Left ventricle myocardium inferior (tissue), 1 donor: ENCODE measurements at places on chromosomes 1 and 21.
A peak's percentile ranks its signal among the peaks of the same experiment; 100 is the strongest.

DNA sequence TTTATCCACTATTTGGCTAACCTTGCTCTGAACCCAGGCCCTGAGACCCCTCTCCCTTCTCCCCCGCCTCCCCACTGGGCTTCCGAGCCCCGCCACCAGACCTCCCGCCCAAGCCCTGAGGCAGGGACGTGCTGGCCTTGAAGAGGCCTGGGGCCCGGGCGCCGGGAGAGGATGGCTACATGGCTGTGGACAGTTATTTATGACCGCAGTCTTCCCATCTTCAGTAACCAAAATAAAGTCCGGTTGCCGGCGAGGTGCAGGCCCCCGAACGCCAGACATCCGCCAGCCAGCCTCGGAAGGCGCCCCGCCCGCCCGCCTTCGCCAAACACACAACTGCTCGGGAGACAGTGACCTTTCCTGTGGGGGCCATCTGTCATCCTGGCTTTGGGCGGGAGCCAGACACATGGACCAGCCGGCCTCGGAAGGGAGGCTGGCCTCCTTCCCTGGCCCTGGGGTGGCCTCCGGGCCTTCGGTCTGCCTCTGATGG is 69.0 kb downstream of the DHRS3 start:
- peak; percentile 58 for DNase-seq

GRCh38 chr21:43304206-43304605 is 122.7 kb downstream of the SIK1 start:
- peak; percentile 7 for DNase-seq

DNA sequence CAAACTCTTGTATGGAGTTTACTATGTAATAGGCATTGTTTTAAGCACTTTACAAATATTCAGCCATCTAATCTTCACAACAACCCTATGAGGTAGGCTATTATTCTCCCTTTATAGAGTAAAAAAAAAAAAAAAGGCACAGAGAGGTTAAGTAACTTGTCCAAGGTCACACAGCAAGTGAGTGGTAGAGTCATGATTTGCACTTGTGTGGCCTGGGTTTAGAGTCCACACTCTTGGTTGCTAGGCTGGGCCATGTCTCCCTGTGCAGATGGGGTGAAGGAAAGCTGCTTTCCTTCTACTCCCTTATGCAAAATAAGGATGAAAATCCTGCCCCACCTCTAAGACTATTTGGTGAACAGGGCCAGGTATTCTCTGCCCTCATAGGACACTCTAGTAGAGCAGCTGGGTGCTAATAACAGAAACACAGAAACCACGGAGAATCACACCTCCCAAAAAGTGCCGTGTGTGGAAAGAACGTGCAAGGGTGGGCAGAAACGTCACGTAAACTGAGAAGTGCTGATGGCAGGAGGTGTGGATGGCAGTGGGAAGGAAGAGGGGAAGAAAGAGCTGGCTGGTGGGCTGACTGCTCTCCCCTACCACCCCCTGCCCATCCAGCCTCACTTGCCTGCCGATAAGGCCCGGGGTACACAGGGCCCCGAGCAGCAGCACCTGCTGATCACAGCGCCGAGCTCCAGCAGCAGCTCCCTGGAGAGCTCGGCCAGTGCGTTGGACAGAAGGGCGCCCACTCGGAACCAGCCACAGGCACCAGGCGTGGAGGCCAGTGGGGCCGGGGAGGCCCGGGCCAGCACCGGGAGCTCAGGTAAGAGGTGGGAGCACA is 28.3 kb upstream of the VPS13D start:
- DNase-seq: no peak

GRCh38 chr1:241640867-241641622 is 876 bp upstream of the CHML start:
- no peak for DNase-seq

- DNase-seq: peak; percentile 10
Observed at GRCh38 chr1:7380712-7381111, 390.4 kb upstream of the VAMP3 start.

DNA sequence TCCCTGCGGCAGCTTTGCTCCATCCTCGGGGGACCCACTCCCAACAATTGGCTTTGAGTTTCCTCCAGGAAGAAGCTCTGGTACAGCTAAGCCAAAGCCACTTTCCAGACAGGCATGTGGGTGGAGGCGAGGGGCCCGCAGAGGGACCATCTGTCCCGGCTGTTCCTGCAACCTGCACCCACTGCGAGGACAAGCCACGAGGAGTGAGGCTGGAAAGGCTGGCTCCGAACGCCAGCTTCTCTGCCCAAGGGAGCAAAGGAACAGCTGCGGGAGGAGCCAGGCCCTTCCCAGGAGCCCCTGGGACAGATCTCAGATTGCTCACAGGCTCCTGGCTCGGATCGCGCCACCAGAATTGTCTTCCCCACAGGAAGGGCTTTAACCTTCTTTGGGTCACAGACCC is 28.3 kb upstream of the PEF1 start:
- peak; percentile 32 for DNase-seq

- no peak for DNase-seq
Observed at GRCh38 chr21:37565530-37566223, 199.1 kb downstream of the DYRK1A start.

- DNase-seq: no peak
Observed at GRCh38 chr1:113007706-113008364, 51.8 kb upstream of the SLC16A1 start.

- no peak for DNase-seq
Observed at GRCh38 chr1:181127898-181128453, 39.5 kb downstream of the IER5 start.

- no peak for DNase-seq
Observed at GRCh38 chr1:56563568-56563967, 15.8 kb downstream of the PLPP3 start.
